Heart left ventricle (tissue), 16 donors: ENCODE measurements at places on chromosomes 3 and 15. TPM values are rescaled to one million over a fixed set of nuclear protein-coding genes. Genes with fewer than 3 reads are reported as not detected.
A peak's percentile ranks its signal among the peaks of the same experiment; 100 is the strongest.

- H3K36me3 ChIP-seq: no peaks in the 10 kb centered on the region
- H3K4me1 ChIP-seq: no peaks in the 10 kb centered on the region
- no peak overlapping the region for H3K27ac ChIP-seq
Measured at GRCh38 chr15:26759986-26760385, 12.9 kb downstream of the GABRB3 start.

DNA sequence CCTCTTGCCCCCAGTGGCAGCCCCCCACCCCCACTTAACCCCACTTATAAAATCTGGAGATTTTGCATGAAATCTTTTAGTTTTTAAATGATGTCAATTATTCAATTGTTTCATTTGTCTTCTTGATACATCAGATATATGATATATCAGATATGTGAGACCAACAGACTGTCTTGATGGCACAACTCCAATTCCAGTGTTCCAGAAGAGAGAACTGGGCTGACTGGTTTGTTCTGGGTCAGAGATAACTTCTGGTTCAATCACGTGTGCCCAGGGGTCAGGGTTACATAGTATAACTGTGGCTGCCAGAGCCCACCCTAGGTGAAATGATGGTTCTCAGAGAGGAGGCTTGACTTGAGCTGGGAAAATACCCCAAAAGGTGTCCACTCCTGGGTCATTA lies 32.4 kb upstream of the ATG7 start:
- H3K4me3 ChIP-seq: no peak overlapping the region
- H3K27me3 ChIP-seq: no peaks in the 10 kb centered on the region
- no peaks in the 10 kb centered on the region for H3K4me1 ChIP-seq

DNA sequence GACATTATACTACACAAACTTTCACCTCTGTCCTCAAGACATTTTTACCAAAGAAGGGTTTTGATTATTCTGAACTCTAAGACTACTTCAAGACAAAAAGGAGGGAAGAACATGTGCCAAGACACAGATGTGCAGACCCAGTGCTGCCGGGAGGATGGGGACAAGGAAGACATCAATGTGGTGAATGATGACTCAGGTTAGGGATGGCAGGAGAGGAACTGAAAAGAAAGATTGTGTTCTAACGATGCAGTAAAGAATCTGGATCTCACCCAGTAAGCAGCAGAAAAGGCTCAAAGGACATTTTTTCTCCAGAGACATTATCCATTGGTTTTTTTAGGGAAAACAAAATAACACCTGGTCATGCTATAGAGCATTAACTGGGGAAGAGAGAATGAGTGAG lies 449.9 kb upstream of the NR2F2 start:
- no peaks in the 10 kb centered on the region for H3K36me3 ChIP-seq
- no peak overlapping the region for H3K4me3 ChIP-seq
- no peak overlapping the region for H3K27ac ChIP-seq
- H3K4me1 ChIP-seq: no peaks in the 10 kb centered on the region
- H3K27me3 ChIP-seq: no peaks in the 10 kb centered on the region
- DNase-seq: no peak

- H3K36me3 ChIP-seq: no peaks in the 10 kb centered on the region
- no peak overlapping the region for H3K4me3 ChIP-seq
- no peak for DNase-seq
- H3K4me1 ChIP-seq: peaks cover 2% of the 10 kb centered on the region
- H3K27ac ChIP-seq: peak overlapping the region; percentile 43
Measured at GRCh38 chr3:129239991-129240390, 9.4 kb upstream of the COPG1 start.

GRCh38 chr15:94004697-94005096 lies 226.7 kb upstream of the MCTP2 start:
- DNase-seq: no peak
- no peaks in the 10 kb centered on the region for H3K36me3 ChIP-seq
- no peaks in the 10 kb centered on the region for H3K4me1 ChIP-seq
- H3K27me3 ChIP-seq: no peaks in the 10 kb centered on the region

DNA sequence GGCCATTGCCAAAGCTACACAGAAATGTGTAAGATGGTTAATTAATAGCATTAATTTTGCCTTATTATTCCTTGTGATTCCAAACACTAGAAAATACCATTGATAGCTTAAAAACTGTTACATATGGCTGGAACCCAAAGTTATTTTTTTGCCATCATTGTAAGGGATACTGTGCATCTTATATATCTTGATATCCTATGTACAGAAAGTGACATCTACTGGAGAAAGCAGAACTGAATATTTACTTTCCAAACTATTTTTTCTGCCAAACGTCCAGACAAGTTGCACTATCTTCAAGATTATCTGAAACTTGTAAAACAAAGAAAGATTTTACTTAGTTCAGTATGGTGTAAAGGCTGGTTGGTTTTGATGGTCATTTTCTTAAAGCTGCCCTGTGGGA lies 33.3 kb upstream of the MEIS2 start:
- no peaks in the 10 kb centered on the region for H3K36me3 ChIP-seq
- H3K27ac ChIP-seq: no peak overlapping the region
- H3K4me1 ChIP-seq: no peaks in the 10 kb centered on the region
- H3K4me3 ChIP-seq: no peak overlapping the region

- no peaks in the 10 kb centered on the region for H3K4me1 ChIP-seq
- no peak overlapping the region for H3K4me3 ChIP-seq
- no peak overlapping the region for H3K27ac ChIP-seq
- DNase-seq: no peak
- H3K36me3 ChIP-seq: no peaks in the 10 kb centered on the region
Measured at GRCh38 chr3:145359040-145359439, 801.9 kb downstream of the PLOD2 start.

DNA sequence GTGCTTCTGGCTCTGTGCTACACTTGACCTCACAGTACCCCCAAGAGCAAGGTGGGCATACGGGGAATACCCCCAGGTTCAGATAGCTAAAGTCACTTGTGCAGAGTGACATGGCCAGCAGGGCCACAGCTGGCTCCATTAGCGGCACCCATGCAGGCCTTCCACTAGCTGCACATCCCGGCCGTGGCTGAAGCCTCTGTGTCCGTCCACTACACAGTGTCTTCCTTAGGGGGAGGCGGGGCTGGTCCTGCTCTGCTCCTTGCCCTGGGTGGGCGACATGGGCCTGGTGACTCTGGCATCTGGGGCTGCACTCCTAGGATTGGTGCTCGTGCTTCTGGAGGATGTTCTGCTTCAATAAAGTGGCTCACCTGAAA lies 169.1 kb upstream of the IQSEC1 start:
- no peaks in the 10 kb centered on the region for H3K36me3 ChIP-seq
- DNase-seq: no peak
- H3K4me1 ChIP-seq: no peaks in the 10 kb centered on the region
- H3K4me3 ChIP-seq: no peak overlapping the region
- H3K27ac ChIP-seq: no peak overlapping the region

DNA sequence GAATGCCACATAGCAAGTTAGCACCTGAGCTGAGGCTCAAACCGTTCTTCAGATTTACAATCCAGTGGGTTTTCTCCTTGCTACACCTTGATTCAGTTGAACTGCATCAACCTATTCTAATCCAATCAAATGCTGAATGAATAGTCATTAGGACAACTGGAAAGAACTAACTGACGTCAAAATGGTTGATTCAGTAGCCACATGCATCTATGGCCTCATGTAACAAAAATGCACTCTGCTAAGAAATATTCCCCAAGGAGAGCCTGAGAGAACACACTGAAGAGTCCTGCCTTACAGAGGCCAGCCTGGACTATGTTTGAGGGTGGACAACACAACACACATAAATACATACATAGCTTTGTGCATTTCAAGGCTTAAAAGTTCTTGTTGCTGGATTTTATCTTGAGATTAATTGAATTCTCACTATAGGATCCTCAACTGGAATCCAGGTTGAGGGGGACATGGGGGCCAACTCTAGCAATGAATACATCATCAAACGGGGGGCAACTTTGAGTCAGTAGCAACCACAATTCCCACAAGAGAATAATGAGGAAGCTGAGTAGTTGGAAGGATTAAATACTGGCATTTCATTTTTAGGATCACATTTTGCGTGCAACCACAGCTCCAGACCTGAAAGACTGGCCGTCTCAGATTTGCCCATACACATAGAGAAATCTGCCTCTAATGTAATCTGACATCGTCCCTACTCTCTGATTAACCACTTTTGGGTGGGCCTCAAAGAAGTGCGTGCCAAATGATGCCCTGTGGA lies 280.2 kb upstream of the ICE2 start:
- no peak for DNase-seq
- peak overlapping the region; percentile 45 for H3K27ac ChIP-seq
- peaks cover 16% of the 10 kb centered on the region for H3K4me1 ChIP-seq
- no peak overlapping the region for H3K4me3 ChIP-seq
- H3K36me3 ChIP-seq: no peaks in the 10 kb centered on the region

DNA sequence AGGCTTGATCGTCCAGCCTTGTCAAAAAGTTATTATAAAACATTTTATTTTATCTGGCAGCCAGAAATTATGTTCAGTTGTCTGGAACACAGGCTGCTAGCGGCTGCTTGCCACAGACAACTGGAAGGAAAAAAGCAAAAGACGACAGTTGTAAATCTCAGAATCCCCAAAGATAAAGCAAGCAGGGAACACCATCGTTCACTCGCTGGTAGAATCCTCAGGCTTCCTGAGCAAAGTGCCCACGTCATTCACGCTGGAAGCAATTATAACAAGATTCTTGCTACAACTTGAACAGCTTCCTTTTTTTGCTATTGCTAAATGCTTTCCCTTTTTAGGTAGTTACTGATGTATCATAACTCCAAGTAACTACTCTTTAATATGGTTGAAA lies 33.6 kb downstream of the ADAMTS17 start:
- peak overlapping the region; percentile 71 for H3K27ac ChIP-seq
- H3K27me3 ChIP-seq: no peaks in the 10 kb centered on the region
- H3K4me1 ChIP-seq: no peaks in the 10 kb centered on the region
- no peaks in the 10 kb centered on the region for H3K36me3 ChIP-seq
- no peak for DNase-seq

GRCh38 chr3:167198949-167199600 lies 181.0 kb downstream of the ZBBX start:
- no peaks in the 10 kb centered on the region for H3K4me1 ChIP-seq
- H3K27ac ChIP-seq: no peak overlapping the region
- H3K4me3 ChIP-seq: no peak overlapping the region
- no peak for DNase-seq
- H3K27me3 ChIP-seq: no peaks in the 10 kb centered on the region

OCA2 gene
- not detected for total RNA-seq

CLDN16 gene
- total RNA-seq: not detected

KLHL24 gene
- 118 TPM for total RNA-seq

GOLGA6L10 gene
- 0.10 TPM for total RNA-seq

EPHB1 gene
- total RNA-seq: 0.31 TPM

BCHE gene
- total RNA-seq: 37.1 TPM
